ENCODE measurements at places on chromosomes 12 and 14. TPM values are rescaled to one million over a fixed set of nuclear protein-coding genes. Genes with fewer than 3 reads are reported as not detected.

Gene AKAP3
- total RNA-seq, result 1.4 TPM

Gene PRIMA1
- total RNA-seq, result not detected

Gene IL26
- total RNA-seq, result 5.7 TPM

Gene NDRG2
- total RNA-seq, result 4.6 TPM

Gene CMAS
- total RNA-seq, result 35.2 TPM

Gene ACVRL1
- total RNA-seq, result not detected

Gene CLEC9A
- total RNA-seq, result not detected

Gene NPAS3
- 0.05 TPM for total RNA-seq

Gene SCNN1A
- not detected for total RNA-seq

Gene CMA1
- not detected for total RNA-seq

Gene C1S
- 2.7 TPM for total RNA-seq

Gene NGB
- total RNA-seq, result not detected

Gene SPTB
- total RNA-seq, result not detected

Gene HNRNPC
- 713 TPM for total RNA-seq

Gene INF2
- total RNA-seq, result 132 TPM

Gene FGF6
- total RNA-seq, result not detected

Gene TBX3
- not detected for total RNA-seq

Gene DGKA
- 575 TPM for total RNA-seq

Gene ERGIC2
- 72.6 TPM for total RNA-seq

Gene RNASE12
- not detected for total RNA-seq

Gene SPIC
- not detected for total RNA-seq

Gene RHOJ
- not detected for total RNA-seq

Gene GPR84
- 2.4 TPM for total RNA-seq

Gene PPP1R1A
- not detected for total RNA-seq

Gene ACRBP
- 1.5 TPM for total RNA-seq

Gene GYS2
- 0.24 TPM for total RNA-seq

Gene TAS2R46
- 1.6 TPM for total RNA-seq

Gene ACSM4
- not detected for total RNA-seq

Gene CIROP
- total RNA-seq, result not detected

Gene LRRC9
- not detected for total RNA-seq

Gene LMO3
- not detected for total RNA-seq

Gene TM9SF1
- total RNA-seq, result 45.3 TPM

Gene CCDC175
- total RNA-seq, result not detected

Gene SH2B3
- total RNA-seq, result 39.8 TPM

Gene SLC7A8
- total RNA-seq, result 0.25 TPM

Gene MSRB3
- 0.05 TPM for total RNA-seq

Gene SMCO2
- total RNA-seq, result 1.4 TPM

Gene OVCH1
- total RNA-seq, result not detected

Gene FAIM2
- total RNA-seq, result 0.83 TPM

Gene TAS2R50
- total RNA-seq, result 1.8 TPM

Gene CLEC2A
- not detected for total RNA-seq

Gene CELA1
- total RNA-seq, result not detected

Gene YY1
- 101 TPM for total RNA-seq

Gene RAD9B
- 0.90 TPM for total RNA-seq

Gene B4GALNT3
- 13.6 TPM for total RNA-seq

Gene HOXC10
- total RNA-seq, result not detected

Gene RIPK3
- 41.9 TPM for total RNA-seq

Gene LRRC43
- total RNA-seq, result 0.29 TPM

Gene TAS2R13
- total RNA-seq, result 2.8 TPM

Gene SMCO3
- not detected for total RNA-seq

Gene SCN8A
- 0.41 TPM for total RNA-seq

Gene GSC
- total RNA-seq, result not detected
